Stomach (tissue), 19 donors: ENCODE measurements at places on chromosomes 7 and 10. TPM values are rescaled to one million over a fixed set of nuclear protein-coding genes. Genes with fewer than 3 reads are reported as not detected.

Gene ABCB4
- not detected for total RNA-seq

Gene PHF14
- 69.2 TPM for total RNA-seq

DNA sequence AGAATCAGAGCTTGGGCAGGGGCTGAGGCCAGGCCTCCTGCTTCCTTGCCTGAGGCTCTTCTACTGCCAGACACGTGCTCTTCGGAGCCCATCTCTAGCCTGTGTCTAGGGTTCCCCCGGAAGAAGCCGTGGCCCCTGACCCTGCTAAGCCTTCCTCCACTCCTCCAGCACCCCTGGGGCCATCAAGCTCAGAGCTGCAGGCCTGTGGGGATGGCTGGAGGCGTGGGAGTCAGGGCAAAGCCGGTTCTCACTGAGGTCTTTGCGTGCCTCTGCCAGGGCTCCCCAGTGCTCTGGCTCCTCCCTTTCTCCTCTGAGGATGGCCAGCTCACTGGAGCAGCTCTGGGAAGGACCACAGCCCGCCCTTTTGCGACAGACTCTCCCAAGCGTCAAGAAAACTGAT is 34.4 kb downstream of the GHRHR start:
- DNase-seq = no peak

- no peak for DNase-seq
Observed at GRCh38 chr7:32893207-32893524, 1.6 kb upstream of the KBTBD2 start.

DNA sequence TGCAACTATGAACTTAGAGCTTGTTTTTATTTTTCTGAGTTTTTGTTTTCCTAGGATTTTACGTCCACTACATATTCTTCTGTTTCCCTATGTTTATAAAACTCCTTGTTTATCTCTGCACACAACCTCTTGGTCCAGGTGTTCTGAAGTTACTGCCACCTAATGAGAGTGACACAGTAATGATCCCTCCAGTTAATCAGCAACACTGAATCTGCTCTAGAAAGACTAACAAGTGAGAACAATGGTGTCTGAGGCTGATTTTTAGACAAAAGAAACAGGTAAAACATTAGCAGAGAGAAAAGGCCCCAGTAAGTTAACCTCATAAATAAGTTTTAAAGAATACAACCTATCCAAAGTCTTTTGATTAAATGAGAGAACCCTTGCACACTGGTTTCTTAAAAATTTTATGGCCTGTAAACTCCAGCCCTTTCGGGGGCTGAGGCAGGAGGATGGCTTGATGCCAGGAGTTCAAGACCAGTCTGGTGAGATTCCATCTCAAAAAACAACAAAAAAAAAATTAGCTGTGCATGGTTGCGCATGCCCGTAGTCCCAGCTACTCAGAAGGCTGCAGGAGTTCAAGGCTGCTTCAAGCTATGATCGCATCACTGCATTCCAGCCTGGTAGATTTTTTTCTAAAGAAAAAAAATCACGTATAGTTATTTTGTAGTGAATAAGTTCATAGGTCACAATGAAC is 397.6 kb downstream of the MAGI2 start:
- DNase-seq = peak; percentile 75

DNA sequence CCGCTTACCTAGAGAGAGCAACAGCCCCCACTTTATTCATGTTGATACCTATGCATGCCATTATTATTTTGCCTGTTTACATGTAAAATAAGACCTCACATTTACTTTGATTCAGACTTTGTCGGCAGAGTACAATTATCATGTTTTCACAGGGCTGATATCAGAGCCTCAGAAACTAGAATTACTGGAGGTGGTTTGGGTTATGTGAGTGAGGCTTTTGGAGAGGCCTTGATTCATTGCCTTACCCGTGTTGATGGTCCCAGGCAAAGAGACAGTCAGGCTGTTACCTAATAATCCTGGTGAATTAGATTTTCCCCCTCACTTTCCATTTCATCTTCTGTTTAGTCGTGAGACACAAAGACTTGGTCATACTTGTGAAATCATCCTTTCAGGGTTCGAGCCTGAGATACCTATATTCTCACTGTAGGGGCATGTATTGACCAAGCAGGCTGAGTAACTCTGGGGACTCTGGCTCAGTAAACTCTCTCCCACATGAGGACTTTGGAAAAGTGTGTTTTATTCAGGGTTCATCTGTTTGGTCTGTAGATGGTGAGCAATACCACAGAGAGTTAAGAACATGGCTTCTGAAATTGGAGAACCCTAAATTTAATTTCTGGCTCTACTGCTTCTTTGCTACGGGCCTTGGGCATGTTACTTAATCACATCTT is 150.9 kb downstream of the CELF2 start:
- DNase-seq = no peak

DNA sequence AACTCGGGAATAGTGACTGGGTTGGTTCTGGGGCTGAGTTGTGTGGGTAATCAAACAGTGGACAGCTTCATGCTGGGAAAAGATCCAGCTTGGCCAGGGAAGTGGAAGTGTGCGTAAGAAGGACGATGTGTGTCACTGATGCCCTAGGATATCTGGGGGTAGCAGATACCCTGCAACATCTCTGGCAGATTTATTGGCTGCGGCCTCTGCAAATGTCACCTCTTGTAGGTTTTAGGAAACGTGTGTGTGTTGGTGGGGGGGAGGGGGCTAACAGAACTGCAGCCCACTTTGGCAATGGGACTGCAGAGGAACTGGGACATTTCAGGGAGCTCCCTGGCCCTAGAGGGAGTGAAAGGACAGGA is 965 bp upstream of the AGAP3 start:
- DNase-seq = no peak

Gene CALML3
- total RNA-seq = not detected

- DNase-seq = no peak
Observed at GRCh38 chr7:157796846-157797245, 460.0 kb downstream of the DNAJB6 start.

DNA sequence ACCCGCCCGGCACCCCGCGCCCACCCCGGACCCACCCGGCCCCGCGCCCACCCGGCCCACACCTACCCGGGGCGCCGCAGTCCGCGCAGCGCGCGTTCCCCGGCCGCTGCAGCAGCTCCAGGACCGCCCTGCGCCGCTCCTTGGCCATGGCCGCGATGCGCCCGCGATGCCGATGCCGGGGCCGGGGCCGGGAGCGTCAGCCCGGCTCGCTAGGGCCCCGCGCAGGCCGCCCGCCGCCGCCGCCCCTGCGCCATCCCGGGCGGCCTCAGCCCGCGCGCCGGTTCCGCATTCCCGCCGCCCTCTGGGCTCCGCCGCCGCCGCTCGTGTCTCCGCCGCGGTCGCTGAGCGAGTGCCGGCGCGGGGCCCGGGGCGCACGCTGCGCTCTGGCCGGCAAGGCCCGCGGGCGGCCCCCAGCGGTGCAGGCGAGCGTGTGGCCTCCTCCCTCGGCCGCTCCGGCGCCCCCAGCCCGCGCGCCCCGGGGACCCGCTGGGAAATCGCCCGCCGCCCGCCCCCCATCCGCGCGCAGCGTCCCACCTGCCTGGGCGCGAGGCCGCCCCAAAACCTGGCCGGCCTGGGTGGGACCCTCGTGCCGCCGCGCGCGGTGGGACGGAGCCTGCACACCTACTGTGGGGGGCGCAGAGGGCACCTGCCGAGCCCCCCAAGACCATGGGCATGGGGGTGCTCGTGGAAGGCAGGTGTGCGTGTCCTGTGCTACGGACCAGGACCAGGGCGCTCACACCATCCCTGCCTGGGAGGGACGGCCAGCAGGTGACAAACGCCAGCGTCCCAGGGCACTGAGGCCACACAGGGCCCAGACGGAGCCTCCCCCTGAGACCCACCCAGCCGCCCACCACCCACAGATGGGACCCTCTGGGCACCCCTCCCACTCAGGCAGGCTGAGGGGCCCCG is at the start of gene ADAP1:
Gene ADAP1 (minus strand): TSS at position 351 of the 909 bp plus-strand sequence. CDS start 203 bp downstream, at position 148.
- DNase-seq = peak; percentile 89

Gene COL17A1
- total RNA-seq = 53.3 TPM

Gene ETV1
- 17.6 TPM for total RNA-seq

Gene EIF3B
- 373 TPM for total RNA-seq

DNA sequence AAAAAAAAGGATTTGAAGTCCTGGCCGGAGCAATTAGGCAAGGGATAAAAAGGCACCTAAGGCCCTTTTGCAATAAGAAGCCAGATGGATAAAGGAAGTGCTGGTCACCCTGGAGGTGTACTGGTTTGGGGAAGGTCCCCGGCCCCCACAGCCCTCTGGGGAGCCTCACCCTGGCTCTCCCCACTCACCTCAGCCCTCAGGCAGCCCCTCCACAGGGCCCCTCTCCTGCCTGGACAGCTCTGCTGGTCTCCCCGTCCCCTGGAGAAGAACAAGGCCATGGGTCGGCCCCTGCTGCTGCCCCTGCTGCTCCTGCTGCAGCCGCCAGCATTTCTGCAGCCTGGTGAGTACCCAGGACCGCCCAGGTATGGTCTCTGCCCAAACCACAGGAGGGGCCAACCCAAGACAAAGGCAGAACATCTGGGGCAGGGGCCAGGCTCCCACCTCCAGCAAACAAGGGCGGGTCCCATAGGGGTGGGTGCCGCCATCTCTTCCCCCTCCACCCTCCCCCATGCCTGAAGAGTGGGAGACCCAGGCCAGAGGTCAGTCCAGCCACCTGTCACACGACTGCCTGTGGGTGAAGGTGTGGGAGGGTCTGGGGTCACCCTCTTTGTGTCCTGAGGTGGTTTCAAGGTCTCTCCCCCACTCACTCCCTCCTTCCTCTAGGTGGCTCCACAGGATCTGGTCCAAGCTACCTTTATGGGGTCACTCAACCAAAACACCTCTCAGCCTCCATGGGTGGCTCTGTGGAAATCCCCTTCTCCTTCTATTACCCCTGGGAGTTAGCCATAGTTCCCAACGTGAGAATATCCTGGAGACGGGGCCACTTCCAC is at the start of gene PILRB:
Gene PILRB (plus strand): TSS at position 91 of the 830 bp plus-strand sequence. CDS start 186 bp downstream, at position 277.
- DNase-seq = no peak

Gene RAB19
- total RNA-seq = not detected

- no peak for DNase-seq
Observed at GRCh38 chr10:111875725-111876124, 307.8 kb downstream of the GPAM start.

DNA sequence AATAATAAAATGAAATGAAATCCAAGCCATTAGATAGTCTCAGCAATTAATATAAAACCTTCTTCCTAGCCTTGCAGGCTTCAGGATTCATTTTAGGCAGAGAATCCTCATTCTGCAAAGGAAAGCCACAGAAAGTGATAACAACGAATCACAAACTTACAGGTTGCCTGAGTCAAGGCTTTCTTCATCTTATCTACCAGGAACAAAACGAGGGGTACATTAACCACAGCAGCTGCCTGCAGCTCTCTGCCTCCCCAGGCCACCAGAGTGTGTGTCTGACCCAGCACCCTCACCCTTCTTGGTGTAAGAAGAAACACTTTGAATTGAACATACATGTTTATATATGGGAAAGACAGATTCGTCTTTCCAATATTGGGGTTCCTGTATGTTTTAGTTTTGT is 12.5 kb upstream of the TNS3 start:
- DNase-seq = no peak

DNA sequence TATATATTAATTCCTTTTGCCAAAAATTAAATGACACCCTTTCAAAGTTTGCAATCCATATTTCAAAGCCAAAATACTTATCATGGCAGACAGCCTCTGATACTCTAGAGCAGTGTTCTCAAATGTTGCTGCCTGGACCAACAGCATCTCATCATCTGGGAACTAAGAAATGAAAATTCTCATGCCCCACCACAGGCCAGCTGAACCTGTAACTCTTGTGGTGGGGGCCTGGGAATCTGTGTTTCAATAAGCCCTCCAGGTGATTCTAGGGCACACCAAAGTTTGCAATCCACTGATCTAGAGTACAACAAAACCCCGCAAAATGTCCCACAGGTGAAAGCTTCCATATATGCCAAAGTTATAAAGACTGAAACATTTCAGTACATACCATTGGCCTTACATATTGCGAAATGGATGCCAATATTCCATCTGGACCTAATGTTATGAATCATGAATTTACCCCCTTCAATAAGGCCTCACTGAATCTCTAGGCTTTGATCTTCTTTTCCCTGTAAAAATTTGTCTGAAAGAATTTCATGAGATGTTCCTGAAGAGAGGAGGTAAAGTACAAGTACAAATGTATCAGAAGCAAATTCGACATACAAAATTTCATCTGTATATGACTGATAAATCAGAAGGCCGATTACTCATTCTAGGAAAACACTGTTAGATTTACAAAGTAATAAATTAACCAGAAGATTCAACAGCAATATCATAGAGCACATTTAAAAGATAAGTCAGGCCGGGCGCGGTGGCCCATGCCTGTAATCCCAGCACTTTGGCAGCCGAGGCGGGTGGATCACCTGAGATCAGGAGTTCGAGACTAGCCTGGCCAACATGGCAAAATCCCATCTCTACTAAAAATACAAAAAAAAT is 25.3 kb upstream of the EPC1 start:
- DNase-seq = no peak

DNA sequence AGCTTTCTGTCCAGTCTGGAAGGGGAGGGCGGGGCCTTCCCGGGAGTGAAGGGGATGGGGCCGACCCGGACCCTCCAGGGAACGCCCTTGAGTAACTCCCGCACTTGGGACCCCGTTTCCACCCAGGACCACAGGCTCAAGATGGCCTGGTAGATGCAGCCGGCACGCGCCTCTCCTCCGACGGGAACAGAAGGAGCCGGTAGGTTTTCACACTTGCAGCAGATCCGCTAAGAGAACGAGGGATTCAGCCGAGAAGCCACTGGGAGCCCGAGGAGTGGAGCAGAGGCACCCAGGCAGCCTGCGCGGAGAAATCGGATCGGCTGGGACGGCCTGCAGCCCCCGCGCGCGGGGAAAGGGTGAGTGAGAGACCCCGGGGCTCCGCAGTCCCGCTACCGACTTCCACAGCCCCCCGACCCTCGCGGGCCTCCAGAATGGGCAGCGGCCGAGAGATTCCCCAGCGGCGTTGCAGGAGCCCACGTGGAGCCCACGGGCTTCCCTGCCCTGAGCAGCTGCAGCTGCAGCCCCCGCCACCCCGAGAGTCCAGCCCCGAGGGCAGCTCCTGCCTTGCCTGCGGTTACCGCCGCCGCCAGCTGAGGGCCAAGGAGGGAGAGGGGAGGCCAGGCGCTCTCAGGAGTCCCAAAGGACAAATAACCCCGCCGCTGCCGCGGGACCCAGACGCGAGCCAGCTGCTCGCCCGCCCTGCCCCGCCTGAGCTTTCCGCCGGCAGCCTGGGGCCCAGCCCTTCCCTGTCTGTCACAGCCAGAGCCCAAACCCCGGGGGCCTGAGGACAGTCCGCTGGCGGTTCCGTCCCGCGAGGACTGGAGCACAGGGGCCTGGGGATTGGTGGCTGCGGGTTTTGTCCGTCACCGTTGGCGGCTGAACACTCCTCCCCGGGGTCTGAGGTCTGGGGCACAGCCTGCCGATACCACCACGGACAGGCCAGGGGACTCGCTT is 21.8 kb downstream of the IFT22 start:
- peak; percentile 18 for DNase-seq

GRCh38 chr7:92678291-92678920 is 88.2 kb upstream of the FAM133B start:
- no peak for DNase-seq

Gene IFIT1
- total RNA-seq = 1.7 TPM

Gene PBLD
- 25.9 TPM for total RNA-seq

Gene SEMA3D
- total RNA-seq = 2.6 TPM

Gene ZNF680
- total RNA-seq = 8.8 TPM

Gene ZNF804B
- not detected for total RNA-seq
